ENCODE measurements at places on chromosomes 16 and 17.

GRCh38 chr16:30472328-30472942, at the start of gene ITGAL:
ITGAL (plus strand) TSS chr16:30472742; CDS start chr16:30472838, 96 bp downstream.
- DNase-seq, result no peak

DNA sequence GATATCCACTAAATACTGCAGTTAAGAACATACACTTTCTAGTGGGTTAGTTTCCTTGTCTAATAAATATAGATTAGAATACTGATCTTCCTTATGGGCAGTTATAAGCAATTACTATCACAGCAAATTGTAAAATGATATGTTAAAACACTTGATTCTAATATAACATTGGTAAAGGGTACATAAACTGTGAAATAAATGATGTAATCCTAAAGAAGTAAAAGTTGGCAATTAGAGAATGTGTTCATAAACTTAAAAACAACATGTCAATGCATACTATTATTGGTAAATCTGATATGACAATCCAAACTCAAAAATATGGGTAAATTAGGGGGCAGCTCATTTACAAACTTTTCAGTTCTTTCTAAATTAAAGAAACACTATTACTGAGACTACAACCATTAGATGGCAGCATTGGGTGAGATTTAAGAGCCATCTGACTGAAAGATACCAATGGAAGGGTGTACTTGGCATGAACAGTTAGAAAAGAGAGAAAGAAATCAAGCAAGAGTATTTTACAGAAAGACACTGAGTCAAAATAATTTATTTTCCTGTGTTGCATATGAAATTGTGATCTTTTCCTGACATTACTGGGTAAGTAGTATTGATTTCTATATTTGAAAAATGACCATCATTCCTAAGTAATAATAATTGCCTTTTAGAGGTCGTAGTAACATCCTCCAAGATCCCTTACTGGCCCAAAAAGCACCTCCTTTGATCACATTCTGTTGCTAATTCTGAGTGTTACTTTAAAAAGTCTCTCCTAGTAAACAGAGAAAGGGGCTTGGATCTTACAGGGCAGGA, 119.6 kb downstream of the SPAG9 start:
- DNase-seq, result peak; percentile 13

DNA sequence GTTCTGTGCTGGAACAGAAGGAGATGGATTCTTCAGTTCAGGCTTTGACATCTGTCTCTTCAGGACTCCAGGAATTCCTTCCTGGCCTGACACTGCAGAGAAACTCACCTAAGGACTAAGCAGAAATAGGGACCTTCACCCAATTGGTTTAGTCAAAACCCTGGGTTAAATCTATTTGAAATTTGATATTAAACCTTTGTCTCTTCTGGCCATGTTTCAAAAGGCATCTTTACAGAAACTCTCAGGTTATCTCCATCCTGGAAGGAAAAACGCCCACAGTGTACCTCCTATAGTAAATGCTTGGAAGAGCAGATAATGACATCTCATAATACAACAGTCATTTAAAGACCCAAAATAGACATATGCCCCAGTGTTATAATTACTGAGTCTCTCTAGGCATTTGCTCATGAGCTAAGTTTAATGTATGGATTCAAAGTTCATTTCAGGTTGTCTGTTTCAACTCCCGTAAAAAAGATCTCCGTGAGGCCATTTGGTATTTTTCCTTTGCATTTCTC, 5.6 kb upstream of the HOXB4 start:
- DNase-seq, result no peak

DNA sequence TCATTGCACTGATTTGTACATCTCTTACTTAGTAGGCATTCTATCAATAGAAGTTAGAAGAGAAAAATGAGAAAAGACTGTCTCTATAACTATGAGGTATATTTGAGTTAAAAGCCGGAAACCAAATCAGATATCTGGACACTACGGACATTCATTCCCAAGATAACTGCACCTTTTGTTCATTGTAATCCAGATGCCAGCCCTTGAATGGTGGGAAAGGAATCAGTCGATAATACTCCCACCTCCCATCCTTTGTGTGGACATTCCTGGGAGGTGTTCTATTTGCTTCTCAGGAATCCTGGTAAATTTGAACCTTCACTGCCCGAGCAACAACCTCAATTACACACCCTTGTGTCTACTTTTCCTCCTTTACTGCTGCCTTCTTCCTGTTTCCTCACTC, 225.2 kb downstream of the CHD9NB start:
- no peak for DNase-seq

- DNase-seq, result no peak
Observed at GRCh38 chr17:20979792-20980083, 63.1 kb downstream of the USP22 start.

- no peak for DNase-seq
Observed at GRCh38 chr17:2250140-2251095, 53.2 kb downstream of the SMG6 start.

- no peak for DNase-seq
Observed at GRCh38 chr17:44146375-44147346, 4.9 kb downstream of the HROB start.

DNA sequence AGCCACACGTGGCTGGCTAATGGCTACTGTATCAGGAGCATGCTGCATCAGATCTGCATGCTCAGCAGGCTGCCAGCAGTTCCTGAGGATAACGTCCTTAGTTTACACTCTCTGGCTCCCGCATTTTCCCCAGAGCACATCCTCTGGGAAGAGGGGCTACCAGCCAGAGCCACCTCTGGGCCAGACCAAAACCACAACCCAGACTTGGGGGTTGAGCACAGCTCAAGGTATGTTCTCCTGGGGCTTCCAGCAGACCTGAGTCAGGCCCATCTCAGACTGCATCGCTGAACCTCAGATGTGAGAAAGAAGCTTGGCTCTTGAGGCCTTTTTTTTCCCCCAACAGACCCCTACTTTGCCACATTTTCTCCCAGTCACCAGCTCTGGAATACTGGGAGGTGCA, 23.7 kb upstream of the WSCD1 start:
- no peak for DNase-seq

GRCh38 chr16:85328676-85329058, 216.4 kb upstream of the CIBAR2 start:
- DNase-seq, result no peak

- no peak for DNase-seq
Observed at GRCh38 chr16:87939562-87940423, 3.5 kb upstream of the CA5A start.

DNA sequence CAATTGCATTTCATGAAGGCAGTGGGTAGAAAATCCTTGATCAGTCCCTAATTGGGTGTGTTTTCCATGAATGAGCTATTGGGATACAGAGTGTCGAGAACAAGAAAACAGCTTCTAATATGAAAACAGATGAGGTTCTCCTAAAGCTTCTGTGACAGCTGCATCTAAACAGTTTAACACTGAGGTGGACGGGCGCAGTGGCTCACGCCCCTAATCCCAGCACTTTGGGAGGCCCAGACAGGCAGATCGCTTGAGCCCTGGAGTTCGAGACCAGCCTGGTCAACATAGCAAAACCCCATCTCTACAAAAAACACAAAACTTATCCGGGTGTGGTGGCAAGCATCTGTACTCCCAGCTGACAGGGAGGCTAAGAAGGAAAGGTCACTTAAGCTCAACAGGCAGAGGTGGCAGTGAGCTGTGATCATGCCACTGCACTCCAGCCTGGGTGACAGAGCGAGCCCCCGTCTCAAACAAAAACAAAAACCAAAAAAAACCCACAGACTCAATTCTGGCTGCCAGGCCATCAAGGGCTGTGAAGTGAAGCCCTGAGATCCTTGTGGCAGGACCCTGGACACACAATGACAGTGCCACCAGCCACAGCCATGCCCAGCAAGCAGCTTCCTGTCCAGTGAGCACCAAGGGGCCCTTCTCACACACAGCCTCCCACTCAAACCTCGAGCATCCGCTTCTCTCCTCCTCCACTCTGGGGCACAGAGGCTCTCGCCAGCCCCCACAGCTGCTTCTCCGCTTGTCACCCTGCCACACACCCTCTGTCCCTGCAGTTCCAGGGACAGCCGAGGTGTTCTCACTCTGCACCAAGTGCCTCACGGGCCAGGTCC, 44.0 kb downstream of the ANKRD11 start:
- DNase-seq, result no peak
